Neuronal stem cell (in vitro differentiated cells): ENCODE measurements at places on chromosomes 6 and 20.

GRCh38 chr20:47189060-47189459, 167.4 kb downstream of the ZMYND8 start:
- no peak for DNase-seq

DNA sequence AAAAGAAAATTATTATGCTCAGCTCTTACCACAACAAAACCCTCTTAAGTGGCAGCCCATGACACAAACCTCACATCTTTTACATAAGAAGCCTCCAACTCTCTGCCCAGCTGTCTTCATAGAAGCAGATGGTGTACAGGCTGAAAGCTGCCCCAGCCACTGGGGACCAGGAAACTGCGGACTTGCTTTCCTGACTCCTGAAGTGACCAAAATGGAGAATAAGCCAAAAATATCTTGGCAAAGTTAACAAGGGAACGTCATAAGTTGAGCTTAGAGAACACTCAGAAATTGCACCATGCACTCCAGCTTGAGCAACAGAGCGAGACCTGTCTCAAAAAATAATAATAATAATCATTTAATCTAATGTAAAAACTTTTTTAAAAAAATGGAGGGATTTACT, 160.3 kb upstream of the CDYL start:
- no peak for DNase-seq

GRCh38 chr6:37137201-37138090, 32.5 kb upstream of the PIM1 start:
- DNase-seq = peak; percentile 92

- DNase-seq = no peak
These were observed 291.0 kb downstream of the ZFAND3 start for GRCh38 chr6:38110481-38110971.

- DNase-seq = no peak
These were observed 70.6 kb downstream of the NRN1 start for GRCh38 chr6:5936140-5936539.

DNA sequence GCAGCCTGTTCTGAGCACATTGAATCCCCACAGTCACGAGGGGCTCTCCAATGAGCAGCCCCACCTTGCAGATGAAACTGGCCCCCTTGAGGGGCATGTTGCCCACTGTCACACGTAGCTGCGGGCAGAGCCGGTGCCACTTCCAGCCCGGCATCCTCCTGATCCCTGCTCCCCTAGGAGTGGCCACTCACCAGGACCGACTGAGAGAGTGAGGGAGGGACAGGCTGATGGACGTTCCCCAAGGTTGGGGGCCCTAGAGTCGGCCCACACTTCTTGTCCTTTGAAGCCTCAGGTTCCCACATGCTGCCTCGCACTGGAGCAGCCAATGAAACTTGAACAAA, 10.5 kb downstream of the ENTPD6 start:
- no peak for DNase-seq

DNA sequence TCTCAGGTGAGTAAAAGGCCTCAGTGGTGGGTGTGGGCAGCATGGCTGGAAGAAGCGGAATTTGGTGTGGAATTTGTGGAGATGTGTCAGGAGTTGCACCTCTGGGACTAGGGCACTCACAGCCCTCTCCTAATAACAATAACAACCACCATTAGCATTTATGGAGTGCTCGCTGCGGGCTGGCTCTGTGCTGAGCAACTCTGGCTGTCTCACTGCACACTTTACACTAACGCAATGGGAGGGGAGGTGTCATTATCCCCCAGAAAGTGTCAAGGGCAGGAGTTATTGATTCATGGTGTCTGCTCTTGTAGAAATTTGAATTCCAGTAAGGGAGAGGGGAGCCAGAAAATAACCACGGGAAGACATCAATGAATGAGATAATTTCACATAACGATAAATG, 22.7 kb upstream of the SCRT2 start:
- DNase-seq = no peak

DNA sequence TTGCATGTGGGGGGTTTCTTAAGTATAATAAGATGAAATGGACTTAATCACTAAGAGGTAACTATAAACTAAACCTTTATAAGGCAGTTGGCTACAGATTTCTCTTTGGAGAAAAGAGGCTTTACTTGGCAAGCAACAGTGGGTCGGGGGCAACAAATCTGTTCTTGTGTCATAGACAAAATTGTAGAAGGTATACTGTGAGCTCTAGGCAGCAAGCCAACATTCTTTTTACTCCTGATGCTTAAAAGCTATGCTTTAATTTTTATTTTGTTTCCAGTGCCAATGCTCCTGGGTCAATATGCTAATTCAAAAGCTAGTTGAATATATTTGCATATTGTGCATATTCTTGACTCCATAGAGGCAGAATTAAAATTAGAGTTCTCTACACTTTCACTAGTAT, 495.4 kb downstream of the BTBD3 start:
- DNase-seq = no peak

DNA sequence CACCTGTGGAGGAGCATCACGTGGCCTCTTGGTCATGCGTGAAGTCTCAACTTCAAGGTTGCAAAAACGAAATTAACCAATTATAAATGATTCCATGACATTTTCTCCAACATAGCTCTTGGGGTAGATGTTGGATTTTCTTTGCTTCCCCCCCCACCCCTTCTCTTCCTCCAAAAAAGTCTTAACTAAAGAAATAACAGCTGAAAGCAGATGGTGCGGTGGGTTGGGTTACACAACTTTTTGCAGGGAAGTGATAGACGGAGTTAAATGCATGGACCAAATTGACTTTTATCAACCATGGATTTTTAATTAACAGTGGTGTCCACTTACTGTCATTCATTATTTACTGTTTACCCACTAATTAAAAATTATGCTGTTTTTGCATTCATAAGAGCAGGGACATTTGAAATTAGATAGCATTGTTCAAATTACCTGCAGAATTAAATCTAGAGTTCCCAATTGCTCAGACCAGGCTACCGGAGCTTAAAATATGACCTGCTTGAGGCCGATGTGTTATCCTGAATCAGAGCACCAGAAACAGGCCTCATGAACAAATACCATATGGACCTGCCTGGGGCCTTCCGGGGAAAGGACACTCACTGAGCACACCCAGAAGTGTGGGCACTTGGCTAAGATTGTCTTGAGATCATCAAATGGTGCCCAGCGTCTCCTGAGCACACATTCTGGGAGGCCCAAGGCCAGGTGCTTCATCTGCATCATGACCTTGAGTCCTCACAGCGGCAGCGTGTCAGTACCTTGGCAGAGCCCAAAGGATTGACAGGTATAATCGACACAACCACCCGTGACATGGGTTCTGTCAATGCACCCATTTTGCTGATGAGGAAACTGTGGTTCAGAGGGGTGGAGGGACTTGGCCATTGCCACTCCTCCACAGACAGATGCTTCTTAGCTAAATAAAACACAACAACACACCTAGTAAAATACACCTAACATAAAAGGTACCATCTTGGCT, 41.5 kb downstream of the APCDD1L start:
- DNase-seq = no peak

DNA sequence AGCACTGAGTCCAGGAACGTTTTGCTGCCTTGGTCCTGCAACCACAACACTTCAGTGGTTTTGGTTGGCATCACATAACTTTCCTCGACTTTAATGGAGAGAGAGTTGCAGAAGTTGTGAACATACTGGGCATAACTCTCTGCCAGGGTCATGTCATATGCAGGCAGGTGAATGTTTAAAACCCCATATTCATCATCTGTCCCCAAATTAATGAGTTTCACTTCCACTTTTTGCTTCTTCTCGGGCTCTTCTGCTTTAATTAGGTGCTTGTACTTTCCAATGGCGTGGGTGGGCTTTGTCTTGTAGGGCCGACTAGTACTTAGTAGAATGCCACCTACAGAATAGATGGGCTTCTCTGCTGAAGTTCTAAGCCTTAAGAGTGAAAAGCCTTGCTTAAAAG, 45.2 kb upstream of the TFAP2A start:
- no peak for DNase-seq

DNA sequence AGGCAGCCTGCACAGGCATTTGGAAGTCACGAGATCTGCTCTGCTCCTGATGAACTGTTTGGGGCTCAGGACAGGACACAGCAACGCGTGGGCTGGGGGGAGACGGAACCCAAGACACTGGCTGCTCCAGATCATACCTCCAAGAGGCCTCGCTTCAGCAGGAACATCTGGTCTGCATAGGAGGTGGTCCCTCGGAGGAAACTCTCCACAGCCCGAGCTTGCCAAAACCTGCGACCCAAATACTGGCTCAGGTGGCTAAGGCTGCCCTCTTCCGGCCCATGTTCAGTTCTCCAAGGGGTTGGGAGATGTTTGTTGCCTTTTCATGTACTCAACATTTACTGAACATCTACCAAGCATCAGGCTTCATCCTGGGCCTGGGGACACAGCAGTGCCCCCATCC, 51.7 kb downstream of the MYH7B start:
- no peak for DNase-seq

DNA sequence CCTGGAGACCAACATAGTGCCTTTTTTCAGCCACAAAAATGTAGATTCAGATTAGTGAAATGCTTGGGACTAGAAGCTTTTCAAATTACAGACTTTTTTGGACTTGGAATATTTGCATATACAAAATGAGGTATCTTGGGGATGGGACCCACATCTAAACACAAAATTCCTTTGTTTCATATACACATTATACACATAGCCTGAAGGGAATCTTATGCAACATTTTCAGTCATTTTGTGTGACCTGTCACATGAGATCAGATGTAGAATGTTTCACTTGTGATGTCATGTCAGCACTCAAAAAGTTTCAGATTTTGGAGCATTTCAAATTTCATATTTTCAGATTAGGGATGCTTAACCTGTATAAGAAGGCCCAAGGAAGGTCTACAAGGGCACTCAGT, 44.5 kb upstream of the ALDH8A1 start:
- DNase-seq = no peak
